ENCODE measurements at places on chromosomes 12 and 14. TPM values are rescaled to one million over a fixed set of nuclear protein-coding genes. Genes with fewer than 3 reads are reported as not detected.

DNA sequence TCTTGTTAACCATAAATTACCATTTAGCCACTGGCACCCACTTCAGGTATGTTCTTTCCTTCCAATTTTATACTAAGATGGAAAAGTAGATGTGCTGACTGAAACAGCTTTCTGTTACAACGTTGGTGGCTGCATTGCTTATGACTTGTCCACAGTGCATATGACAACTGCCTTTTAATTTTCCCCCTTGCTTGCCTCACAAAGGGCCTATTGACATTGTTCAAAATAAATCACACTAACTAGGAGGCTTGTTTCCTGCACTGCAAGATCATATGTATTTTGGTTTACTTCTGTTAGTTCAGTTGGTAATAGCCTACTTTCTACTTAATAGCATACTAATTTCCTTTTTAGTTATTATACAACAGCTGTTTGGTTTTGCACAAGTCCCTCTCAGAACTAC lies 55.4 kb downstream of the SCAF11 start:
- DNase-seq: no peak

DNA sequence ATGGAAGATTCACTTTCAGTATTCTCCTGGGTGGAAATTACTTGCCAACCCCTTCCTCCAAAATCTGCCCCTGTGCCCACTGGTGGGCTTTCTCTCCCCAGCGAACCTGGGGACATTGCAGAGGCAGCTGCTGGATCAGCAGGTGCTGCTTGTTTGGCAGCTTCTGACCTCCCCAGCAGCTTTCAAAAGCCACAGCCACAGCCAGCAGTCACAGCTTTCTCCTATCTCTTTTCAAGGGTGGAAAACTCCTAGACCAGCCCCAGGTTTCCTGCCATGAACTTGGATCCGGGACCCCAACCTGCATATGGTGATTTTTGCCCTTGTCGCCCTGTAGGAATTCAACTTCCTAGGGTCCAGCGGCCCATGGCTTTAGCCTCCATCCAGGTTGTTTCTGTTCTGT lies 330.8 kb downstream of the ADAMTS20 start:
- DNase-seq: no peak

DNA sequence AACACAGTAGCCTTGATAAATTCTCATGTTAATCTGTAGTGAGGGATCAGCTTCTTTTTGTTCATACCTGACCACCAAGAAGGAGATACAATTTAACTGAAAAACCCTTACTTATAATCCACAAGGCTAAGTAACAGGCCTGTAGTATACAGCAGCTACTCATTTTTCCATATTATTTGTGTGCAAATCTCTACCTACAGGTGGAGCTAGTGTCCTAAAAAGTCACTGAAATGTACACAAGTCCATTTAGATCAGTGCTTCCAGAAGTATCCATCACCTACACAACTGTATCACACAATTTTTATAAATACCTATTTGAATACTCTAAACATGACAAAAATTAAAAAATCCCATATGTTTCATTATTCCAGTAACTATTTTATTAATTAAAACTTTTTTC lies 173.2 kb downstream of the SLC35F4 start:
- DNase-seq: no peak

DNA sequence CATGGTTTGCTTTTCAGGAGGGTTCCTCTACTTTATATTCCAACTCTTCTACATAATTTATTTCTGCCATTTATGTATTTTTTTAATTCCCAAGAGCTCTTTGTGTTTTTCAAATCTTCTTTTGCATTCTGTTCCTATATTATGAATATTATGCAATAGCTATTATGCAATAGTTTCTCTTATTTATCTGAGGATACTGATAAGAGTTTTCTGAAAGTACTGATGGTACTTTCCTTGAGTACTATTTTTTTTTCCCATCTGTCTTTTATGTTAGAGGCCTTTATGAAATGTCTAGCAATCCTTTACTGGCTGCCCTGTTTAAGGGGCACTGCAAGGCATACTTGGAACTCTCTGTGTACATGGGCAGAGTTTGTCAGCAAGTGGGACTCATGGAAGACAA lies 93.4 kb downstream of the SLC41A2 start:
- DNase-seq: no peak

DNA sequence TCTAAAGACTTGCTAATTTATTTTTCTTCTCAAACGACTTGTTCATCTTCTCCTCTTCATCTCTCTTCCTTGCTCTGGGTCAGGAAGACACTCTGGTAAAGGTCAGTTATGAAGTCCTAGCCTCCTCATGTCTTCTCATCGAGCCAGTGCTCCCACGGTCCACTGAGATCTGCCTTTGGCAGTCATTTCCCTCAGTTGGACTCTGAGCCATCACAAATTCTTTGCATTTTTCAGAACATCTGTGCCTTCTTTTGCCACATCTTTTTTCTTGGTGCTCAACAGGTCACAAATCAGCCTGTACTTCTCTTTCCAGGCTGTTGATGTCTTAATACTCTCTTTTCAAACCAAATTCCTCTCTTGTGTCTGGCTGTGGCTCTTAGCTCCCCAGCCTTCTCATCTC lies 49.7 kb downstream of the IGF1 start:
- no peak for DNase-seq

The USP44 gene
- 14.9 TPM for total RNA-seq

The SLC25A21 gene
- 0.35 TPM for total RNA-seq

The CATSPERB gene
- total RNA-seq: 3.0 TPM

The RHEBL1 gene
- 1.1 TPM for total RNA-seq
